ENCODE measurements at places on chromosomes 5 and 9.

DNA sequence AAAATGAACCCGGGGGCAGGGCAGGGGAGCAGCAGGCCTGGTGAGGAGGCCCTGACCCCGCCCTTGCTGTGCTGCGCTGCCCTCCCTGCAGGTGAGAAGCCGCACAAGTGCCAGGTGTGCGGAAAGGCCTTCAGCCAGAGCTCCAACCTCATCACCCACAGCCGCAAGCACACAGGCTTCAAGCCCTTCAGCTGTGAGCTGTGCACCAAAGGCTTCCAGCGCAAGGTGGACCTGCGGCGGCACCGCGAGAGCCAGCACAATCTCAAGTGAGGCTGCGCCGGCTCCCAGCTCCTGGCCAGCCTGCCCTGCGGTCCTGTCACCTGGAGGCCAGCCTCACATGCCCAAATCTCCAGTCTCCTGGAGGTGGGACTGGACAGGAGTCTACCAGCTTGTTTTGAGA, 12.3 kb downstream of the GFI1B start:
- no peak for DNase-seq

DNA sequence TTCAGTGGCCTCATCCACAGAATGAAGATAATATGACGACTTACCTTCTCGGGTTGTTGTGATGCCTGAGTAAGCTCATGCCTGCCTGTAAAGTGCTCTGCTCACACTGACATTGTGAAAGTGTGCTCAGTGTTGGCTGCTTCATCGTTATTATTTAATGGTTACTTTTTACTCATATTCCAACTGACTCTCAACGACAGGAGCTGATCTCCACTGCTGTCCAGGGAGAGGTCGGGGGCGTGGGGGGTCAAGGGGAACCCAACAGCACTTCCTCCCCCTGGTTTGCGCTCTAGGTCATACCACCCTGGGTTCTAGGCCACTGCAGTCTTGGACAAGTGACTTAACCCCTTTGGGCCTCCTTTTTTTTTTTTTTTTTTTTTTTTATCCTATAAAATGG, 52.9 kb upstream of the ANGPTL2 start:
- DNase-seq, result no peak

DNA sequence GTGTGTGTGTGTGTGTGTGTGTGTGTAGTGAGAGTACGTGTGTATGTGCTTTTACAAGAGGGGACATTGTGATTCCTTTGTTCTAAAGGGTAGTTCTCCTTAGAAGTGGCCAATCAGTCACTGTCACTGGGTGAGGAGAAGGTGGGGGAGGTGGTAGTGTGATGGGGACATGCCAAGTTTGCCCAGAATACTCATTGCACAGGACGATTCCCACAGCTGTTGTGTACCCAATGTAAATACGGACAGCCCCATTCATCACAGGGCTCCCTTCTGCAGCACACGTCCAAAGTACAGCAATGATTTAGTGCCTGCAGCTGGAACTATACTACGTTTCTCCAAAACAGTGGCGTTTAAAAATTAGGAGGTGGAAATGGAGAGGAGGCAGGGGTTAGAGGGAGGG, 287.8 kb downstream of the TLR4 start:
- DNase-seq, result no peak

DNA sequence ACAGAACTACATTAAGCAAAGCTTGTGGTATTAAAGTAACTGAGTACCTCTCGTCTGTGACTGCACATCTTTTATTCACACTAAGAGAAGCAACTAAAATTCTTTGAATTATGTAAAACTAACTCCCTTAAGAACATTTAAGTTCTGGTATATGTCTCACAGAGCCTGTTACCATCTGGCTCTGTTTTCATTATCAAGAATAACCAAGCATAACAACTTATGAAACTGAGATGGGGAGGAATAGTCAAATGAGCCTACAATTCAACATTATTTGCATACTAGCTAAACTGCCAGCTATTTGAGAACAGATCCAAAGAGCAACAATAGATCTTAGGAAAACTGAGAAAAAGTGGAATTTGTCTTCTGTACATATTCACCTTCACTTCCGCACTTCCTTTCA, 25.3 kb upstream of the ISOC1 start:
- no peak for DNase-seq

GRCh38 chr5:173612948-173613347, 3.5 kb downstream of the BOD1 start:
- DNase-seq, result peak; percentile 77

GRCh38 chr9:133506653-133507038, 18.1 kb downstream of the MYMK start:
- DNase-seq, result peak; percentile 96

DNA sequence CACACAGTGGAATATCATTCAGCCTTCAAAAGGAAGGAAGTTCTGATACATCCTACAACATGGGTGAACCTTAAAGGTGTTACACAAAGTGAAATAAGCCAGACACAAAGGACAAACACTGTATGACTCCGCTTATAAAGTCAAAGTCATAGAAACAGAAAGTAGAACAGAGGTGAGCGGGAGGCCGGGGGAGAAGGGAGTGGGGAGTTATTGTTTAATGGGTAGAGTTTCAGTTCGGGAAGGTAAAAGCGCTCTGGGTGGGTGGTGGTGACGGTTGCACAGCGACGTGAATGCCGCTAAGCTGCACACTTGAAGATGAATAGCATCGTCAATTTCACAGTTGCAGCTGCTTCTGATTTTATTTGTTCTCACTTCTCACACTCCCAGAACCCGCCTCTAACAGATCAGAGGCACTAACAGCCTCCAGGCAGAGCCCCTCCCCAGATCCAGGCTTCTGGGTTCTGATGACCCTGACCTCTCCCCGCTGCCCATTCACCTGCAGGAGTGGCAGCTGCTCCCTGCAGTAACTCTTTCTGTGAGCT, 34.1 kb downstream of the BNIP1 start:
- DNase-seq, result no peak

DNA sequence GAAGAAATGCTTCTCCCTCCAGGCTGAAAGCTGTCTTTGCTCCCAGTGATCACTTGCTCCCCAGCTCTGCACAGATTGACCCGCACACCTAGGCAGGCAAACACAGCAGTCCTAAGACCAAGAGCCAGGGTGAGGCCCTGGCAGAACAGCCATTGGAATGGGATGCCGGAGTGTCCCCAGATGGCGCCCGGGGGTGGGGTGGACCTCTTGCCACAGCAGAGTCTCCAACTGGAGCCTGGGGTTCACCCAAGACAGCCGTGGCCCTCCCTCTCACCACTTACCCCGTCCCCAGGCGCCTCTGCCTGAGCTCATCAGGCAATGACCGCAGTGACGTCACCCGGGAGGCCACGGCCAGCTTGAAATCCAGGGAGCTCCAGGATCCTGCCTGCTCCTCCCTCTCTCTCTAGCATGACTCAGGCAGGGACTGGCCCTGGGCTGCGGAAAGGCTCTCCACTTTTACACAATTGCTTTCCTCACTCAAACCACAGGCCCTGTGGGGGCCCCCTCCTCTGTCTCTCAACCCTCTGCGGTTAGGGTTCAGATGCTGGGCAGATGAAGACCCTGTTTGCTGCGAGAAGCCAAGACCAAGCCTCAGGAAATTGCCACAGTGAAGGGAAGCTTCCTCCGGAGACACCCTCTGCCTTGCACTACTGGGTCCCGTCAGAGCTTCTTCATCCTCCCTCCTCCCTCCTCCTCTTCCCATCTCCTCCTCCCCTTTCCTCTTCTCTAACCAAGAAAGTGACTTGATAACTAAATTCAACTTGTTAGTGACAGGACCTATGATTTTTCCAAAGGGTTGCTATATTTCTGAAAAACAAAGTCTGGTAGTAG, 24.3 kb upstream of the PTGES start:
- peak; percentile 100 for DNase-seq

DNA sequence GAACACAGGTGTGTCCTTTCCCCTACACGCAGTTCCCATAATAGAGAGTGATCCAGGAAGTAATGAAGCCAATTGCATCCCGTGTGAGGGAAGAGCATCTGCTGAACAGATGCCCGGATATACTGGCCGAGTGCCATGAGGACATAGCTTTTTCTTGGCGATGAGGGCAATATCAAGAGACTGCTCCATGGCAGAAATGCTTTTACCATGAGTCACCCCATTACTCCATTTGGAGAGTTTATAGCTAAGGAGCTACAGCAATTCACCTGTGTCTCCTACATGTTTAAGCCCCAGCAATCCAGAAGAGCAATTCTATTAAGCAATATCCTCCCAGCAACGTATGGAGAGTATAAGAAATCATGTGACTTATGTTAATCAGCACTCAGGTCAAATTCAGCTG, 222.0 kb upstream of the KLF4 start:
- peak; percentile 87 for DNase-seq

- peak; percentile 45 for DNase-seq
These were observed 6.8 kb downstream of the FAM219A start for GRCh38 chr9:34451545-34451944.

DNA sequence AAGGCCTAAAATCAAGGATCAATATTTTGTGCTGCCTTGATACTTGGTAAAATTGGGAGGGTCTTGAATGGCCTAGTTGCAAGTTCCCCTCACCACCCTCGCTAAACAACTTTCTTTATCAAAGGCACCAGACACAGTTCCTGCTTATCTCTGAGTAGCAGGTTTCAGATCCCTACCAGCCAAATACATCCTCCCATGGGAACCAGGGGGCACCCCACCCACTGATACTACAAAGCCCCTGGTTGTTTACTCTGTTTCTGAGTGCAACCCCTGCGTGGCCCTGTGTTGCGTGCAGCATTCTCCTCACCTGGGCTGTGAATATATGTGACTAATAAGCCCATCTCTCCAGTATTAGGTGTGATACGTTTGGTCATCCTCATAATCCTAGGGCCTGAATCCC, 314.9 kb downstream of the DRD1 start:
- no peak for DNase-seq

DNA sequence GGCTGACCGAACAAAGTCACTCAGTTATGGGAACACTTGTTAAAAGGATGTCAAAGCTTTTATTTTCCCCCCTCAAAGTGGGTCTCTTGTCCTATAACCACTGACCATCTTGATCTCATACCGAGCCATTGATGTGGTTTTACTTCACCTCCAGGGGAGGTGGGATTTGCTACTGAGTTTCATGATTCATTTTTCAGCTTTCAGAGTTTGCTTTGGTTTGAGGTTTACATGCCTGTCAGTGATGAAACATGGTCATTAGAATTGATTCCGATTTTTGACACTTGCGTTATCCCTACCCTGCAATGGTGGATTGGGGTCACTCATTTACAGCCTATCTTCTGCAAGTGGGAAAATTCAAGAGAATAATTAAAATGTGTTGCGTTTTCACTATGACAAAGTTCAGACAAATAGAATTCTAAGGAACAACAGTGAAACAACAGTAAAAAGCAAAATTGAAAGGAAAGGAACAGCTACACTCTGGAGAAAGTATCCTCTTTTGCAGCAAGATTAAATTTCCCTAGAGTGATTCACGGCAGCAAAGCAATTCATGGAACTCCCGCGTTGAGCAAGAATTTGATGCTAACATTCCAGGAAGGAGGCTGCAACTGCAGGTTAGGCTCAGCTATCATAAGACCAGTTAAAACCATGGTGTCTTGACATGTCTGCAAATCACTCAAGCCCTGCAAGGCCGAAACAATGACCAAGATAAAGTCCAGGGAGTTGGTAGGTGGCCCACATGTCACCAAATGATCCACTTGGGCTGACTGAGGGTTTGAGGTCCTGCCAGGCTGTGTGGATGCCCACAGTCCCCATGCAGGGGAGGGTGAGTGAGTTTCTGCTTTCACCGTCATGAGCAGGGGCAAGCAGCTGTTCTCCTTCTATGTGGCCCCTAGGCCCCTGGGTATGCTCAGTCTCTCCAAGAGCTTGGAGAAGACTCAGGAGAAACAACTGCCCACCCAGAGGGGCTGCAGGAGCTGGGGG, 9.4 kb downstream of the GADD45G start:
- peak; percentile 77 for DNase-seq

- DNase-seq, result no peak
These were observed 155.6 kb upstream of the RASEF start for GRCh38 chr9:83218411-83219090.

DNA sequence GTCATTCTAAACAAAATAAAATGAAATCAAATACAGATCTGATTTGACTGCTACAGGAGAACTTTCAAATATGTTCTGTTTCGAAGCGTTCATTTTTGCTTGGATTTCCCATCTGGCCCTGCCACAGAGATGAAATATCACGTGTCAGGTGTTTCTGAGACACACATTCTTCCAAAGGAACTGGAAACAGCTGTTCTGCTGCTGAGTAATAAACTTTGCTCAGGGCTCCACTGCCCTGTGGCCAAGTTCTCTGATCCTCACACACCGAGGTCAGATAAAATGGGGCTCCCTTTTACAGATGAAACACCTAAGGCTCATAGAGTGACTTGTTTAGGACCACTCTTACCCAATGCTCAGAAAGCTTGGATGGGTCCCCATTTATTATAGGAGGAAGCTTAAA, 42.5 kb downstream of the FRMPD1 start:
- DNase-seq, result peak; percentile 13

- no peak for DNase-seq
These were observed 7.6 kb downstream of the FOXE1 start for GRCh38 chr9:97860451-97861147.

DNA sequence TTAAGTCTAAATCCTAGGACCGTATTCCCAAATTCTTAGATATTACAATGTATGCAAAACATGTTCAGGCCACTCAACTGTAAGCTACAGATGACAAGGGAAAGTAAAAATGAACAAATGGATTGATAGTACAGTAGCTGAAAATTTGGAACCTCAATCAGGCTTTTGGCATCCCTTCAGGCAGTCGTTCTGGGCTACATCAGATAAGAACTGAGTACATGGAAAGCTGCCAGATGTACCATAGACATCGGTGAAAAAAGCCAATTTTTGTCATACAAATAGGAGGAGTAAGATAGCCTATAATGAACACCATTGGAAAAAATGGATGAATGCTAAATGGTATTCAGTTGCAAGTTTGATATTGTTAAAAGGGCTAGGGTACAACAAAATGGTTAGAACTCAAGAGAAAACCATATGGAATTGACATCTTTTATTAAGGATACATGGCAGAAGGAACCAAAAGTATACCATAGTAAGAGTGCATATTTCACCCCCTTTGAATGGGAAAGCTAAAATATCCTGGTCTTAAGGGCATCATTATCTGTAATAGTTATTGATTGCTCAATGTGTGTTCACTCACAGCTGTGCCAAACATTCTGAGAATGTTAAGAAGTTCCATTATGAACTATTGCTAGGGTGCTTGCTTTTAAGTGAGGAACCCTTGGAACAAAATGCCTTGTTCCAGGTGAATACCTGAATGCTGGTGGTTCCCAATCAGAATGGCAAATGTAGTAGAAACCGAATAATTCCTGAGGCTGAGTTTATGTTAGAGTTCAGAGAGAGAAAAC, 86.4 kb downstream of the NR3C1 start:
- DNase-seq, result no peak

- no peak for DNase-seq
These were observed 47.3 kb upstream of the ACTBL2 start for GRCh38 chr5:57529864-57530263.
